ENCODE measurements at places on chromosomes 11 and 22. TPM values are rescaled to one million over a fixed set of nuclear protein-coding genes. Genes with fewer than 3 reads are reported as not detected.

The CNIH2 gene
- total RNA-seq, result 0.52 TPM

The OR51I1 gene
- not detected for total RNA-seq

The C11orf68 gene
- total RNA-seq, result 16.9 TPM

The GUCY1A2 gene
- 0.84 TPM for total RNA-seq

The SLC36A4 gene
- 8.4 TPM for total RNA-seq

The HSPA8 gene
- total RNA-seq, result 681 TPM

The FZD4 gene
- total RNA-seq, result 3.3 TPM

The DBX1 gene
- not detected for total RNA-seq

The SLC22A8 gene
- not detected for total RNA-seq

The CRACR2B gene
- 3.3 TPM for total RNA-seq

The DSCAML1 gene
- not detected for total RNA-seq

The STIP1 gene
- 74.2 TPM for total RNA-seq

Measured in esophagus mucosa (tissue), 1 donor.